ENCODE measurements at places on chromosomes 1 and 21.

- DNase-seq = no peak
These were observed 30.6 kb downstream of the MORN1 start for GRCh38 chr1:2360588-2361364.

GRCh38 chr1:52877554-52877953, 35.0 kb downstream of the ZYG11A start:
- no peak for DNase-seq

DNA sequence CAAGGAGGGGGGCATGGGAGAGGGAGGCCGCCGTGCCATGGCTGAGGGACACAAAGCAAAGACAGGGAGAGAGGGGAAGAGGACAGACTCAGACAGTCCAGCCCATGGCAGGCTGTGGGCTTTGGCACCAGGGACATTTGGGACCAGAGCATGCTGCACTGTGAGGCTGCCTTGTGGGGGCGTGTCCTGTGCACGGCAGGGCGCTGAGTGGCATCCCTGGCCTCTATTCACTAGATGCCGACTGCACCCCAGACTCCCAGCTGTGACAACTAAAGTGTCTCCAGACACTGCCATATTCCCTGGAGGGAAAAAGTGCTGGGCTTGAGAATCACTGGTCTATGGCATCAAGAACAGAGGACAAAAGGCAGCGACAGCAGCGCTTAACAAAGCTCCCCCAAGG, 18.6 kb upstream of the PRDM15 start:
- DNase-seq = no peak

DNA sequence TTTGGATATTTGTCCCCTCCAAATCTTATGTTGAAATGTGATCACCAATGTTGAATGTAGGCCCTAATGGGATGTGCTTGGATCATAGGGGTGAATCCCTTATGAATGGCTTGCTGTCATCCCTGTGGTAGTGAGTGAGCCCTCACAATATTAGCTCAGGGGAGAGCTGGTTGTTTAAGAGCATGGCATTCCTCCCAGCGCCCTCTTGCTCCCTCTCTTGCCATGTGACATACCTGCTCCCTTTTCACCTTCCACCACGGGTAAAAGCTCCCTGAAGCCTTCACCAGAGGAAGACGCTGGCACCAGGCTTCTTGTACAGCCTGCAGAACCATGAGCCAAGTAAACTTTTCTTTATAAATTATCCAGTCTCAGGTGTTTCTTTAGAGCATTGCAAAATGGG, 305.6 kb downstream of the KCTD3 start:
- no peak for DNase-seq

DNA sequence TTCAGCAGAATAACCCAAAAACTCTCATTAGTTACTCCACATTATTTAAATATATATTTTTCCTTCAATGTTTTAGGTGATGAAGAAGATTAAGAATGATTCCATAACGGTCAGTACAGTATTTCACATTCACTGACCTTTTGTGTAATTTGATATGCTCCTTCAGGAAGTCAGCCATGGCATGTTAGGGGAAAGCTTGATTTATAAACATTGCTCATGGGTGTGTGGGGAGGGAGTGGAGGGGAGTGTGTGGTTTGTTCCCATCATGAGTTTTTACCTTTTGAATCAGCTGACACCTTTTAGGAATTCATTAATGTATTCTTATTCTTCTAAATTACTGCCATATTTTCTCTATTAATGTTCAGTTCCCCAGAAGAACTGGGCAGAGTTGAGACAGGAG, 240.2 kb downstream of the ATG4C start:
- DNase-seq = no peak

Data from activated CD4-positive, alpha-beta T cell treated with anti-CD3 and anti-CD28 coated beads for 48 hours (primary cell).